Stimulated activated CD4-positive, alpha-beta T cell treated with anti-CD3 and anti-CD28 coated beads, Interleukin-1b, Interleukin-23, amount 100 ng/mL, for 48 hours (primary cell): ENCODE measurements at places on chromosomes 12 and 14.

DNA sequence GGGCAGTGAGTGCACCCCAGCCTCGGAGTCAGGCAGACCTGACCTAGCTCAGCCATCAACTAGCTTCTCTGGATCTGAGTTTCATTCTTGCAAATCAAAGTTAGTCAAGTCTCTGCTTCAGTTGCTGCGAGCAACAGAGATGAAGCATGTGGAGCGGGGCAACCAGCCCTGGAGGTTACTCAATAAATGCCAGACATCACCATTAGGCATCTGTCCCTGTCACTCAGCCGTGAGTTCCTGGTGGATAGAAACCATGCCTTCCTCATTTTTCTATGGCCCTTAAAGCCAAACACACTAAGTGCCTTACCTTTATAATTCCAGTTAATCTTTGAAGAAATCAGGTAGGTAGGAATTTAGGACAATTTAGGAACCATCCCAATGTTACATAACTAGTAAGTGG, 19.3 kb downstream of the RFX4 start:
- DNase-seq, result no peak

DNA sequence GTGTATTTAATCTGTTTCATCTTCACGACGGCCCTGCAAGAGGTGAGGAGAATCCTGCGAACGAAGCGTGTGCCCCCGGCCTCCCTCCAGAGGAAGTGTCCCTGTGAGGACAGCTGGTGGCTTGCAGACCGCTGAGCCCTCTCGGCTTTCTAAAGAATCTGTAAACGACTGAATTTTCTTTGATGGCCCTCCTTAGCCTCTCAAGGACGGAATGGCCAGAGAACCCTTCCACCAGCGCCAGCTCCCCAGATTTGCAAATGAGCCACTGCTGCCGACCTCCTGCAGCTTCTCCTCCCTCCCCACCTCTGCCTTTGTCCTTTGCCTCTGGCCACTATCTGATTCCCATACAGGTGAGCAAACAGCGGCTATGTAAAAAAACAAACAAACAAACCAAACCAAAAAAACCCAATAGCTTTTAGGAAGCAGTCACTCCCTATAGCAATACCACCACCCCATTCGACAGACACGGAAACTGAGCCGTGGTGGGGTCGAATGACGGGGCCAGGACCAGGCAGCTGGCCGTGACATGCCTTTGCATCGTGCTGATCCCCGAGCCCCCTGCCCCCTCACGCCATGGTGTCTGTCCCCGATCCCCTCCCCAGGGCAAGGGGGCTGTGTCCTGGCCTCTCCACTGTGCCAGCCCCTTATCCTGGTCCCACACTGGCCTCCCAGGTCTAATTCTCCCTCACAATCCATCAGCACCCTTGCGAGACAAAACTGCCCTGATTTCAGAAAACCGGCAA, 23.6 kb downstream of the RFLNA start:
- no peak for DNase-seq

DNA sequence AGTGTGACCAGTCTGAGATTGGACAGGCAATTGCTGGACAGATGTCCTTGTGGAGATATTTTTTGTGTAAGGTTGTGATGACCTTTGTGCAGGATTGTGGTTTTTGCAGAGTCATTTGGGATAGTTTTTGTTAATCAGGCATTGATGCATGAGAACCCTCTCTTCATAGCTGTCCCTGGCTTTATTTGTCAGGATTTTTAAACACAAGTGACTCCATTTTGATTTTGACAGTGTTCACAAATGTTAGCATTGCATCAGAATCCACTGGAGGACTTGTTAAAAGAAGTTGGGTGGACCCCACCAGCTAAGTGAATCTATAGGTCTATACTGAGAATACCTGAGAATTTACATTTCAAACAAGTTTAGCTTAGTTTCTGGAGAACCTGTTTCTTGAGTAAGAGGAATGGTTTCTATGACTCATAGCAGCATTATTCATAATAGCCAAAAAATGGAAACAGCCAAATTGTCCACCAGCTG, 11.8 kb downstream of the FNTB start:
- no peak for DNase-seq

DNA sequence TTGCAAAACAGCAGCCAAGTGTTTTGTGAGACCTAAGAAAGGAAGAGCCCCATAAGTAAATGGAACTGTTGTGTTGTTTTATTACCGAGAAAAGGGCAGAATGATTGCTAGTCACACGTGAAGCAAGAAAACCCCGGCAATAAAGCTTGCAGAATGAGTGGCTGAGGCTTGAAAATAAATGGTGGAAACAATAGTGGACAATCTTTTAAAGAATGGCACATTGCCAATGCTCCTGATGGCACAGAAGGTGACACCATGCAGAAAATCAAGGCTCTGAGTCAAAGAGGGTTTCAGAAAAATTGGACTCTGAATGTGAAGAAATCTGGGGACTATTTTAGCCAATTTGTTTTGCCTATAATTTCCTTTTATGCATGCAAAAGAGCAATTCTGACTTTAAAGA, 4.0 kb upstream of the AQP2 start:
- no peak for DNase-seq

- no peak for DNase-seq
These were observed 8.7 kb downstream of the TMEM119 start for GRCh38 chr12:108589028-108589839.

DNA sequence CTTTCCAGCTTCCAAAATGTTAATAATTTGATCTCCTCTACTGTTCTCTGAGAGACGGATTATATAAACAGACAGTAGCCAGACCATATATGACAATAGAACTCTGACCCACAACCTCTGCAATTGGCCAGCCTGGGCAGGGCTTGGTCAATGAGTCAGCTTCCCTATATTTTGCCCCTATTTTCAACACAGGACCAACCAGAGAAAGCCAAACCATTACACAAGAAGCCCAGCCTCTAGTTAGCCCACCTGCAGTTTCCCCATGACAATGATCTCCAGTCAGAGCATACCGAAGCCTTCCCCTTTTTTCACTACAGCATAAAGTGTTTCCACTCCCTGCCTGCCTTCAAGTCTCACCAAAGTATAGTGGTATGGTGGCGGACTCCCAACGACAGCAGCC, 7.6 kb upstream of the EXD2 start:
- no peak for DNase-seq

GRCh38 chr12:1170411-1170810, 179.4 kb downstream of the ERC1 start:
- DNase-seq, result no peak
